ENCODE measurements at places on chromosomes 1 and 21.

DNA sequence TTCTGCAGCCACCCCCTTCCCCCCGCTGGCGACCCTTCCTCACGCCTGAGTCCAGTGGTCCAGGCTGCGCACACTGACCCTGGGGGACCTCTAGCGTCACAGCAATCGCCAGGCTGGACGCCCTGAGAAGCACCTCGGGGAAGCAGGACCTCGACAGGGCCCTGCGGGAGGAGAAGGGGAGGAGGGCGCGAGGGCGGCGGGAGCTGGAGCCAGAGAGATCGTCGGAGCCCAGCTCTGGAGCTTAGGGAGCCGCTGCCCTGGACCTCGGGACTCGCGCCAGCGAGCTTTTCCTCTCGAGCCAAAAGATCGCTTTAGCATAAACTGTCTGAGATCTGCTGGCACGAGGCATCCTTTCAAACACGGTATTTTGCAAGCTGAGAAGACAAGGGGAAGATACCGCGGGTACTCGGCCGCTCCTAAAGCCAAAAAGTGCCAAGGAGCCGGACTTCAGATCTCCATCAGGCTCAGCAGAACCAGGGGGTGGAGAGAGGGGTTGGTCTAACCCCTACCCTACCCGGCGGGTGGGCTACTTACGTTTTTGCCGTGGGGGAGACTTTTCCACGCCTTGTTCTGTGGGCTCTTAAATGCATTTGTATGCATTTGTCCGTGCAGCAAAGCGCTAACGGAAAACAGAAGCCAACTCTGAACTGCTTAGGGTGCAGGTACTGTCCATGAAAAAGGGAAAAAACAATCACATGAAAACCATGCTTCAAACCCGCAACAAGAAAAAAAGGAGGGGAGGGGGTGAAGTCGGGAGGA is 586 bp downstream of the COL24A1 start:
- peak; percentile 19 for DNase-seq

GRCh38 chr1:156704930-156705320 is 458 bp downstream of the CRABP2 start:
- DNase-seq: no peak

DNA sequence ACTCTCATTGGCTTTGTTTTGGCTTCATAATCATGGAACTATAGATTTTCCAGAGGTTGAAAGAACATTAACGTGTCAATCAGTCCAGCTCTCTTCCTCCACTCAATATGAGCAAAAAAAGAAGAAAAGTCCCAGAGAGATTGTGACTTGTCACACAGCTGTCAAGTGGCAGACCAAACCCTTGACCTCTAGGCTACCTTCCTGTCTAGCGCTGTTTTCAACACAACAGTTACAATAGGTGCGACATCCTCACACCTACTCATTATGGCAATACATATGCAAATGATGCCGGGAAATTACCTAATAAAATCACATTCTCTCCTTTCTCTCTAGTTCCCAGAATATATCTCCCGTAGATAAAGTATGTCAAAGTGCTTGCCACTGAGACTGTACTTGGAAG is 1.1 kb downstream of the WARS2 start:
- no peak for DNase-seq

DNA sequence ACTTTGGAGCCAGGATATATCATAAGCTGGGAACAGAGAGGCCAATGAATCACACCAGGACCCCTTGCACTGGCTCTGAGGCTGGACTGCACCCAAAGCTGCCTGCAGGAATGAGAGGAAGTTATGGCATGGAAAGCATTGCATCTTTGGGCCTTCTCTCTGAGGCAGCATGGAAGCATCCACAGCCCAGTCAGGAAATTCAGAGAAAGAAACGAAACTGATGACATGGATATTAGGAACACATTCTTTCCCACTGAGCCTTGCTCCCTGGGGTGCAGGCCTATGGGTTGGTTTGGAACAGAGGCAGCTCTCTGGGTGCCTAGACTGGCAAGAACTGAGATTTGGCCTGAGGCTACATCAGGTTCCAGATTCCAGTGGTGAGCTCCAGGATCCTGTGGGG is 98.6 kb downstream of the NGF start:
- DNase-seq: no peak

DNA sequence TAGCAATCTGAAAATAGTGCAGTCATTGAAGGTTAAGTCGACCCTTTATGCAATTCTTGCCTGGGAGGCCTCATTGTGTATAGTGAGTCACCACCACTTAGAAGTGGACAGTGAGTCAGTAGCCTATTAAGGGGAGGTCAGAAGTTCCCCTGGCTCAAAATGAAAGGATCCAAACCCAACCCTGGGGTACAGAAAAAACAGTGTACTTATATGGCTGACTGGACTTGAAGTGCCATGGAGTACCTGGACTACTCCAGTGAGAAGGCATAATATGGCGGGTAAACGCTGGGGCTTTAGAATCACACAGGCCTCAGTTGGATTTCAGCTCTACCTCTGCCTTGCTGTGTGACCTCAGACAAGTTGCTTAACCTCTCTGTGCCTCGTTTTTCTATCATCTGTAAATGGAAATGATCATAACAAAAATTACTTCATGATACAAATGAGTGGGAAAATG is 2.2 kb upstream of the BCL9 start:
- DNase-seq: no peak

GRCh38 chr1:215900684-215901083 is 333.6 kb downstream of the KCTD3 start:
- DNase-seq: no peak

DNA sequence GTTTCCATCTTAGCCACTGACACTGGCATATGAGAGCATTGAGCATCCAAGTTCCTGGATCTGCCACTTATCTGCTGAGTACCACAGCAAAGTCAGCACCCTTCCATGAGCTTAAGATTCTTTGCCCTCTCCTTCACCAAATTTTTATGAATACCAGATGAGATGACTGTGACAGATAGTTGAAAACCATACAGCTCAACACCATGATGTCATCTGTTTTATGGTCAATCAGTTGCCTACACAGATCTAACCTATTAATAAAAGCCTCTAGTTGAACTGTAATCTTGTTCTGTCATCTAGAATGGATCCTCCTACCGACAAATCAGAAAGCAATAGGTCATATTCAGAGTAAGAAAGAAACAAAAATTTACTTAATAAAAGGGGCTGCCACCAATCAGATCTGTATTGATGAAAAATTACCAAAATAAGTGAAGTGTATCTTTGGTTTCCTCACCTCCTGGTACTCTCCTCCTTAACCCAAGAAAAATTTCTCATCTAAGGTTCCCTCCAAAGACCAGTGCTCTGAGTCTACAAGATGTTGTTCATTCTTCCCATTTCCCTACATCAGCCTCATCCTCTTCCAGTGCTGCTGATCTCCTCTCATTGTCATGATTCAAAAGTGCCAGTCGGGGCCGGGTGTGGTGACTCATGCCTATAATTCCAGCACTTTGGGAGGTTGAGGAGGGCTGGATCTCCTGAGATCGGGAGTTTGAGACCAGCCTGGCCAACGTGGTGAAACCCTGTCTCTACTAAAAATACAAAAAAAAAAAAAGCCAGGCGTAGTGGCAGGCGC is 138.8 kb upstream of the CTTNBP2NL start:
- DNase-seq: no peak

Data from GM12891 (cell line).